Uterine smooth muscle cell (primary cell): ENCODE measurements at places on chromosomes 3 and 15. TPM values are rescaled to one million over a fixed set of nuclear protein-coding genes. Genes with fewer than 3 reads are reported as not detected.

Gene C3orf80
- total RNA-seq = 1.7 and 4.9 TPM in 2 replicates

Gene IMP3
- 64.2 and 101 TPM in 2 replicates for total RNA-seq

Gene PIK3CB
- total RNA-seq = 14.4 and 15.5 TPM in 2 replicates

Gene CHRNA5
- 1.6 and 5.1 TPM in 2 replicates for total RNA-seq

Gene TOP2B
- total RNA-seq = 105 and 113 TPM in 2 replicates

Gene NSMCE3
- 10.1 and 12.9 TPM in 2 replicates for total RNA-seq

Gene GRK7
- under 0.01 TPM in 1 of 2 replicates, not detected in the other for total RNA-seq

Gene DENND6A
- total RNA-seq = 18.6 and 21.1 TPM in 2 replicates

Gene CHRFAM7A
- total RNA-seq = 1.00 and 1.4 TPM in 2 replicates

Gene FAM219B
- 48.5 and 56.0 TPM in 2 replicates for total RNA-seq

Gene TMEM207
- total RNA-seq = not detected in 2 replicates

Gene C3orf49
- total RNA-seq = not detected in 2 replicates

Gene SEMA3G
- total RNA-seq = under 0.01 TPM in 2 replicates

Gene SAXO2
- total RNA-seq = 0.22 and 0.37 TPM in 2 replicates

Gene PLS1
- 1.1 and 1.8 TPM in 2 replicates for total RNA-seq

Gene SLC38A3
- not detected in 2 replicates for total RNA-seq

Gene ALPK3
- total RNA-seq = 0.11 and 0.25 TPM in 2 replicates

Gene NTRK3
- under 0.01 TPM in 2 replicates for total RNA-seq

Gene KAT2B
- 7.1 and 10.0 TPM in 2 replicates for total RNA-seq

Gene RNF123
- total RNA-seq = 24.1 and 33.9 TPM in 2 replicates

Gene SYNPR
- not detected in 2 replicates for total RNA-seq

Gene SNAP23
- total RNA-seq = 61.6 and 67.5 TPM in 2 replicates

Gene CTXND1
- under 0.01 TPM in 2 replicates for total RNA-seq

Gene SLC51A
- total RNA-seq = 0.25 TPM in 1 of 2 replicates, not detected in the other

Gene GOLGA8Q
- total RNA-seq = 1.9 and 2.2 TPM in 2 replicates

Gene GABRR3
- total RNA-seq = not detected in 2 replicates

Gene NLGN1
- 11.2 and 20.1 TPM in 2 replicates for total RNA-seq

Gene FBXW12
- not detected in 2 replicates for total RNA-seq

Gene ZNF385D
- 0.66 and 0.75 TPM in 2 replicates for total RNA-seq

Gene SHC4
- total RNA-seq = 1.5 and 1.7 TPM in 2 replicates

Gene EPHB1
- total RNA-seq = 0.12 and 0.77 TPM in 2 replicates

Gene SEMA6D
- total RNA-seq = 4.2 and 4.5 TPM in 2 replicates

Gene KNG1
- not detected in 2 replicates for total RNA-seq

Gene TLR9
- total RNA-seq = under 0.01 TPM in 1 of 2 replicates, not detected in the other

Gene P3H2
- total RNA-seq = 14.1 and 15.7 TPM in 2 replicates

Gene FAM3D
- total RNA-seq = not detected in 2 replicates

Gene IFRD2
- 69.5 and 109 TPM in 2 replicates for total RNA-seq

Gene GOLGA6L26
- not detected in 2 replicates for total RNA-seq

Gene XCR1
- total RNA-seq = under 0.01 TPM in 1 of 2 replicates, not detected in the other

Gene CFAP100
- not detected in 2 replicates for total RNA-seq

Gene PLIN1
- 0.12 and 0.22 TPM in 2 replicates for total RNA-seq

Gene CASR
- total RNA-seq = not detected in 2 replicates

Gene SLC35G2
- 14.2 and 20.5 TPM in 2 replicates for total RNA-seq

Gene HRG
- total RNA-seq = not detected in 2 replicates

Gene EFCC1
- not detected in 2 replicates for total RNA-seq

Gene KBTBD13
- total RNA-seq = not detected in 2 replicates

Gene IQCH
- total RNA-seq = 5.7 and 7.0 TPM in 2 replicates

Gene CLDN1
- 0.25 and 0.55 TPM in 2 replicates for total RNA-seq

Gene PPP1R14D
- not detected in 2 replicates for total RNA-seq

Gene VILL
- 5.3 and 7.9 TPM in 2 replicates for total RNA-seq

Gene AADACL2
- not detected in 2 replicates for total RNA-seq

Gene GOLGA8R
- 1.9 and 4.6 TPM in 2 replicates for total RNA-seq

Gene LACTB
- 39.0 TPM in 2 replicates for total RNA-seq

Gene CSPG5
- total RNA-seq = under 0.01 and 0.22 TPM in 2 replicates

Gene ANKRD34C
- not detected in 2 replicates for total RNA-seq
